ENCODE measurements at places on chromosomes 3 and 15.

- peaks cover 5% of the 10 kb centered on the region for H3K4me1 ChIP-seq
- H3K27me3 ChIP-seq = no peaks in the 10 kb centered on the region
- no peaks in the 10 kb centered on the region for H3K36me3 ChIP-seq
- no peak for DNase-seq
Observed at GRCh38 chr15:101535170-101535902, 45.8 kb upstream of the PCSK6 start.

DNA sequence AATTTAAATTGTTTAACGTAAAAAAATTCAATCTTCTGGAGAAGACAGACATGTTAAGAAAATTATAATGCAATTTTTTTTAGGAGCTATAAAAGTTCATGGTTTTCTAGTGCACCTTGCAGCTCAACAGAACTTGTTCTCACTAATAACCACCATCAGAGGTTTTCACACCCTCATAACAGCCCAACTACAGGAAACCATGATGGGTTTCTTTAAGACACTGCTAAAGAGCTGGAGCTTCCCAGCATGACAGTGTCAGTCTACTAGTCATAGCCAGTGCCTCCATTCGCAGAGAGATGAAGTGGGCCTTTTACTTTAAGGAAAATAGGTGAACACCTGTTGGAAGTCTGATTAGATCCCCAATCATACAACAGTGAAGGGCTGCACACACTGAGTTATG lies 224.1 kb upstream of the TRIM42 start:
- DNase-seq = no peak
- no peaks in the 10 kb centered on the region for H3K4me1 ChIP-seq
- no peak overlapping the region for H3K4me3 ChIP-seq

- no peak overlapping the region for H3K27ac ChIP-seq
- peaks cover 8% of the 10 kb centered on the region for H3K4me1 ChIP-seq
- no peak for DNase-seq
- H3K4me3 ChIP-seq = no peak overlapping the region
Observed at GRCh38 chr15:78302579-78303312, 3.3 kb upstream of the SKIC8 start.

- no peaks in the 10 kb centered on the region for H3K27me3 ChIP-seq
- H3K4me1 ChIP-seq = peaks cover 26% of the 10 kb centered on the region
- no peak overlapping the region for H3K4me3 ChIP-seq
- peak overlapping the region; percentile 52 for H3K27ac ChIP-seq
- no peak for DNase-seq
Observed at GRCh38 chr3:127478922-127479321, 111.6 kb downstream of the TPRA1 start.
